Activated T-helper 1 cell treated with anti-CD3 and anti-CD28 coated beads, Interleukin-2, amount 50 U/mL, for 16 hours (primary cell): ENCODE measurements at places on chromosomes 4 and X.

- DNase-seq = peak; percentile 9
These were observed 118.4 kb downstream of the DTHD1 start for GRCh38 chr4:36399762-36400353.

DNA sequence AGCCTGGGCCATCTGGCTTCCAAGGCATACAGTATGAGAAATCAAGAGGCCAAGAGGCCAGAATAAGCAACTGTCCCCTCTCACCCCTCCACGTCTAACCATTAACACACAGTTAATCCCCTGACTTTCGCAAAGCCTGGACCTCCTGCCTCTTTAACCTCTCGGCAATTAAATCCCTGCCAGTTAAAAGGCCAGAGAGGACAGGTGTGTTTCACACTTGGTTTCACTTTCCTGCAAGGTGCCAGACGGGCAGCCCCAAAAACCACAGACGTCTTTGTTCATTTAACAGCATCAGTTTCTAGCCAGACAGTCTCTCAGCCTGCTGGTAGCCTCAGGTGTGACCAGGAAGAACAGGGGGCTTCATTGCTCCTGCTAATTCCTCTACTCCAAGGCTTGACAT, 91.1 kb upstream of the KIT start:
- DNase-seq = no peak

GRCh38 chrX:124433186-124433585, 86.8 kb downstream of the SH2D1A start:
- no peak for DNase-seq

DNA sequence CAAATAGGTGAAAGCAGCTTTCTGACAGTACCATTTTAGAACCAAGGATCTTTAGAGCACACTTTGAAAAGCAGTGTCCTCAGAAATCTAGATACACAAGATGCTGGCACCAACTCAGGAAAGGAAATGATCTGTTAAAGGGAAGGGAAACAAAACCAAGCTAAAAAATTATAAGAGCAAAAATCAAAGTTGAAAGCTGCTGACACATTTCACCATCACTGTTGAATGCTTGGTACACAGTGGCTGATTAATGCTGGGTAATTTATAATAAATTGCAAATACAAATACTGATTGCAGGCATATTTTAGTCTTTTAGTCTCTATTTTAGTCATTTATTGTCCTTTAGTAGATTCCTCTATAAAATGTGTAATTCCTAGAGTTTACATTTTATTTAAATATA, 1540.1 kb upstream of the PCDH10 start:
- DNase-seq = no peak

- no peak for DNase-seq
These were observed 24.2 kb upstream of the ARHGEF9 start for GRCh38 chrX:63809173-63809572.

- no peak for DNase-seq
These were observed 61.6 kb upstream of the GPM6A start for GRCh38 chr4:175873707-175874106.

- DNase-seq = no peak
These were observed 115.6 kb downstream of the SMIM20 start for GRCh38 chr4:26029568-26030131.

DNA sequence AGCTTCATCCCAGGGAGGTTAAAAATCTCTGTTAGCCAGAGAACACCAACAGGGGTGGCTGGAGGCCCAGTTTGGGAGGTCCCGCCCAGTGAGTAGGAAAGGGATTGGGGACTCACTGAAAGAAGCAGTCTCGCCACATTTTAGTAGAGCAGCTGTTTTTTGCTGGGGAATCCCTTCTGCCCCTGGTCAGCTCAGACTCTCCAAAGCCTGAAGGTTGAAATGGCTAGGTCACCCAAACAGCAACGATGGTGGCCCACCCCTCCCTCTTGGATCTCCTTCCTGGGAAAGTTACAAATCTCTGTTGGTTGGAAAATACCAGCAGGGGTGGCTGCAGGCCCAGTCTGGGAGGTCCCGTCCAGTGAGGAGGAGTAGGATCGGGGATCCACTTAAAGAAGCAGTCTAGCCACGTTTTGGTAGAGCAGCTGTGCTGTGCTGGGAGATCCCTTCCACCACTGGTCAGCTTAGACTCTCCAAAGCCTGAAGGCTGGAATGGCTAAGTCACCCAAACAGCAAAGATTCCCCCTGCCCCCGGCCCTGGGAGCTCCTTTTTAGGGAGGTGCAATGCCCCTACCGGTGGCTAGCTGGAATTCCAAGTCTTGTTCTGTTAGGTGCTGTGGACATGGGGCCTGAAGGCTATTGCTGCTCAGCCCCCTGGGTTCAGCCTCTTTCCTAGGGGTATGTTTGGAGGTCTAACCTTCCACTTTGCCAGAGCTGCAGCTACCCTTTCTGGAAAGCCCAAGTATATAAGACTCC, 40.0 kb upstream of the TEX13A start:
- DNase-seq = no peak

- DNase-seq = no peak
These were observed 1627.5 kb upstream of the TENM3 start for GRCh38 chr4:180615746-180616145.

- no peak for DNase-seq
These were observed 181.8 kb downstream of the DCLK2 start for GRCh38 chr4:150259861-150260567.

DNA sequence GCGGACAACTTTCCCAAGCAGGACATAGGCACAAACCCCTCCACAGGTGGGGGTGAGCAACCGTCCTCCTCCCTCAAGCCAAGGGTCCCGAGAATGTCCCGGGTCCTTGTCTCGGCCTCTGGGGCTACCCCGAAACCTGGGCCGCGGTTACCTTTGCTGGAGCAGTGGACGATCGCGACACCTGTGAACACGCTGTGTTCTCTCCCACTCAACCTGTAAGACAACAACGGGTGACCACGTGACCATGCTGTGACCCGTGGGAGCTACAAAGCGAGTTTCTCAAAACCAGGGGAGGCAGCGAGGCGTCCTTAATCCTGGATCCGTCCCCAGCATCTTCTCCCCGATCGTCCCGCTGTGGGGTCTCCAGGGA, 17.9 kb downstream of the ASMTL start:
- no peak for DNase-seq

DNA sequence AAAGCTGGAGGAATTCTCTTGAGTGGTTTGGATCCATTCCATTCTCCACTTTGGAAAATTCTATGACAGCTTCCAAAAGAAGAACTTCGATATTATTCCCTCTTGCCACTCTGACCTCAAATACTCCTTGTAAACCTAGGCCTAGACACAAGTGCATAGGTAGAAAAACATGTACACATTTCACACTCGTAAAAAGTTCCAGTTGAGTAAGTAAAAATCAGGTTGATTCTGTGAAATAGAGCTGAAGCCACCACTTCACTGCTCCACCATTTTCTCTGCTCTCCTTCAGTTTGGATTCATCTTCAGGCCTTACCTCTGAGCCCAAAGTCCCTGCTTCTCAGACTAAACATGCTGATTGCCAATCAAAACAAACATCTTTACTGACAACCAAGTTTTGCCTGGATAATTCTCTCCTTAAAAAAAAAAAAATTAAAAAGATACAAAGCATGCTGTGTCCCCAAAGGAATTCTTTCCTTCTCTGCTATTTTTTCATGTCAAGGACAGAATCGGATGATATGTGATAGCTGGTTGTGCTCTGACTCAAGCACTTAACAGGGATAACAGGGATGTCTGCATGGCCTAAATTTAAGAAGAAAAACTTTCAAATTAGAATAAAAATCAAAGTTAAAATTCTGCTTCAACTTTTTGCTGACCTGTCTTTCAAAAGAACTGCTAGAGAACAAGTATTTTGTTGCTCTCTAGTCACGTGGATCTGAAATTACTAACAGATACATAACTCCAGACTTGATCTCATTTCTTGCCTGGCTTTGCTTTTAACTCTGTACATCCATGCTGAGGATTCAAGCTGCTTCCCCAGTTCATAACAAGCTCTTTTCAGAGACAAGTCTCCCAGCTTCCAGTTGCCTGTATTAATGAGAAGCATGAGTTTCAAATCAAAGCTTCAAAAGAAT, 420.9 kb upstream of the INTU start:
- DNase-seq = no peak

DNA sequence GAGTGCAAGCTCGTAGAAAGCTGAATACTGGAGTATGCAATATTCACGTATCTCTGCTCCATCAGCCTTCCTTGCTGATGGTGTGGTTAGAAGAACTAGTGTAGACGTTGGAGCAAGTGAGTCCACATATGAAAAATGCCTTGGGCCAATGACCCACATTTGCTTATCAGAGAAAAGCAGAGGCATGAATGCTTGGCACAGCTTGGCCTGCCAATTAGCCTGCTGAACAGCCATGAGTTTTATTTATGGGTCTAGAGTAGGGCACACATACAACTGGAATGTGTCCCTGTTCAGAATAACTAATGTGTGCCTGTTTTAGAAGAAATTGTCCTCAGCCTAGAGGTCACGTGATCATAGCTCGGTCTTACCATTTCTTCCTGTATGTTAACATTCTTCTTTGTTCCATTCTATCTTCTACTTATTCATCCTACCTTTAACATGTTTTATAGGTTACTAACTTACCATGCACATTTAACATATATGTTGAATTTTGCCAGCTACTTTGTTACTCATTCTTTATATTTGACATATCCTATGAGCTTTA, 432.7 kb upstream of the AADAT start:
- DNase-seq = no peak
